ENCODE measurements at places on chromosomes 11 and 22.

DNA sequence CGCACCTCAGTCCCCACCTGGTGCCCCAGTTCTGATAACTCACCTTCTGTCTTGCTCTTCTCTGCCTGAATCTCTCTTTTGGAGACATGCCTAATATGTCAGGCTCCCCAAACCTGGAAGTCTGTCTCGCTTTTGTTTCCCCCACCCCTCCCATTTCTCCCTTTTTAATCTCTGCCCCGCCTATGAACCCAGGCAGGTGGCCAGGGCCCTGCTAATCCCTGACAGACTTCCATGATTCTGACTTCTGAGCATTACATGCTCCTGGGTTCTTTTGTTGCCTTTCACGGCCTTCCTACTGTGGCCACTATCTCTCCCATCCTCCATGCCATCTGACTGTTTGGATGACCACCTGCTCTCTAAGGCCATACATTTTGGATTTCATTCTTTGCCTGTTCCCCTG lies 1120.9 kb upstream of the CCDC90B start:
- no peak for DNase-seq

DNA sequence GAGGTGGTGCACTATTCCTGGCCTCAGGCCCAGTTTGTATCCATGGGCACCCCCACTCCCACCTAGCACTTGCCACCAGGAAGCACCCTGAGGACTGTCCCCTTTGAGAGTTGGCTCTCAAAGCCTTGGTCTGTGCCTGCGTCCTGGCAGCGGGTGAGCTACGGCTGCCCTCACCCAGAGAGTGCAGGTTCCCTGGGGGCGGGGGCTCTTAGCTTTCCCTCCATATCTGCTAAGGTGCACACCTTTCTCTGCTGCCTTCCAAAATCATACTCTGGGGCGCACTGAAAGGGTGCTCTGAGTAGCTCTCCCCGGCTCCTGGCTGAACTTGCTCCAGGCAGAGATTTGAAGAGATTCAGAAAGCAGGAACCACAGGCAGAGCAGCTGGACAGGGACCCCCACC lies 7.1 kb downstream of the KCNQ1 start:
- no peak for DNase-seq

DNA sequence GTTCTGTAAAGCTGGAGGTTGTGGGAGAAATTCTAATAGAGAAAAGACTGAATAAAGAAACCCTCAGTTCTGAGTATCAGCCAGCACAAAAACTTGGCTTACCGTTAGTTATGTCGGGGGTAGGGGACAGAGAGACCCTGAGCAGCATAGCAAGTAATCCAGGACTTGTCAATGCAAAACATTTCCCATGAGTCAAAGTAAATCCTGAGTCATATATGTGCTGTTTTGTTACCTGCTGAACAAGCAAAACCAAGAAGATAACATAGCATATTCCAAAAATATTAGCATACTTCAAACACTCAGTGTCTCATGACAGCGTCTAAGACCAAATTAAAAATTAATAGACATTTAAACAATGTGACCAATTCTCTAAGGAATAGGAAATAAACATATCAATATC lies 75.1 kb upstream of the LUZP2 start:
- no peak for DNase-seq

DNA sequence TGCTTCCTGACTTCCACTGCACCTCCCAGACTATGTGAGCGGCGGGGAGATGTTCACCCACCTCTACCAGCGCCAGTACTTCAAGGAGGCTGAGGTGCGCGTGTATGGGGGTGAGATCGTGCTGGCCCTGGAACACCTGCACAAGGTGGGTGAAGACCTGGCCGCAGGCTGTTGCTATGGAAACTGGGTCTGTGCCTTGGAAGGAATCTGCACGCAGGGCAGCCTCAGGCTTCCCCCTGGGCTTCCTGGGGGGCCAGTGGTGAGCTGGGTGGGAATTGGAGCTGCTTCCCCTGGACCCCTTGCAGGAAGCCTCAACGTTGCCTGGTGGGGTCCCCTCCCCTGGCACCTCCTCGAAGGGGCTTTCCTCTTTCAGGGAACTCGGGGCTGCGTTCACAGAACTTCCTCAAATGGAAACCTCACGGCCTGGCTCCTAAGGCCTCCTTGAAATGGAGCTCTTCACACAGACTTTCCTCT lies 1.5 kb downstream of the RPS6KA4 start:
- no peak for DNase-seq

GRCh38 chr11:95363164-95363563 lies 132.2 kb upstream of the SESN3 start:
- no peak for DNase-seq

- DNase-seq, result no peak
Measured at GRCh38 chr11:111367411-111368284, 11.4 kb downstream of the POU2AF1 start.

DNA sequence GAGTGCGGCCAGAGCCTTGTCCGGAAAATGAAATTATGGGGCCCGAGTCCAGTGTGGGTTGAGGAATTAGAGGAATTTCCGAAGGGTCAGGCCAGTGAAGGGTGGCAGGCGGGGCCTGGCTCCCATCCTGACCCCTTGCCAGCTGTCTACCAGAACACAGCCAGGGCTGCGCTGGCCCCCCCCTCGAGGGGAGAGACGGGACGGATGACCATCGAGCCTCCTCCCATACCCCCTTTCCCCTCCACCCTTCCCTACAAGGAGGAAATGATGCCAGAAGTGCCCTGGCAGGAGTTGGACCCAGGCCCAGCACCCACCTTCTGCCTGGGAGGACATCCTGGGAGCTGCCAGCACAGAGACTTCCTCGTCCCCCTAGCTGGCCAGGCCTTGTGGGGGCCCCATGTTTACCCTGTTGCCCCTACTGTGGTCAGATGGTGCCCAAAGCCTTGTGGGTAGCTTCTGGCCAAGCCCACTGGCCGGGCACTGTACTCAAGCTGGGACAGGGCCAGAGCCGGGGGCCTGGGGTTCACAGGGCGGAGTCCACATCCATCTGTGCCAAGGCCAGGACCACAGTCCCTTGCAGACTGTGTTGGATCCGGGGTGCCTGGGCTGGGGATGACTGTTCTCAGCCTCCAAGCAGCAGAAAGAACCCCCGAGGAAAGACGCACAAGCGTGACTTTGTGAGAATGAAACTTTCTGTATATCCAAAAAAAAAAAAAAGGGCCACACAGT lies 20.8 kb downstream of the ARVCF start:
- no peak for DNase-seq

DNA sequence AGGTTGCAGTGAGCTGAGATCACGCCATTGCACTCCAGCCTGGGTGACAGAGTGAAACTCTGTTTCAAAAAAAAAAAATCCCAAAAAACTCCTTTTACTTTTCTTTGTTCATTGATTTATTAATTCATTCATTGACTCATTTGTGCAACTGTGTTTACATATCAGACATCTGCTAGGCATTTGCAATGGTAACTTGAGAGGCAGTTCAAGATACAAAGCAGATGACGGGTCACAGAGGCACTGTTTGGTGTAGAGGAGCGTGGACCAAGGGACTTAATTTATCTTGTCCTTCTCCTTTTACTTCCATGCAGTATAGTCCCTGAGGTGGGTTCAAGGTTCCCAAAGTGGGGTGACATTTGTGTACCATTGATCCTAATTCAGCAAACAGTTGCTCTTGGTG lies 71.4 kb downstream of the KIAA1671 start:
- no peak for DNase-seq

GRCh38 chr11:980438-981357 lies 55.0 kb downstream of the AP2A2 start:
- no peak for DNase-seq

- DNase-seq, result no peak
Measured at GRCh38 chr11:35746356-35747153, 84.0 kb downstream of the TRIM44 start.

DNA sequence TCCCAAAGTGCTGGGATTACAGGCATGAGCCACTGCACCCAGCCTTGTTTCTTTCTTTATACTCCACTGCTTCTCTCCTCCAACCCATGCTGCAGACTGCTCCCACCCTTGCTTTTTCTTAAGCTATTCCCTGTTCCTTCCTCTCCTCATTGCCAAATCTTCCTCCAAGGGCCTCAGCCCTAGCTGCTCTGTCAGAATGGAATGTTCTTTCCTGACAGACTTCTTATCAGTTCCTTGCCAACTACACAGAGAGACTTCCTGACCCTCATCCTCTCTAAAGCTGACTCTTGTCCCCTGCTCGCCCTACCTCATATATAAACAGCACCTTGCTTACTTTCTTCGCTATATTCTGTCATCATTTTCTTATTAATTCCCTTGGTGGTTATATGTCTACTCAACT lies 16.9 kb upstream of the PIK3C2A start:
- DNase-seq, result no peak

GRCh38 chr22:35392357-35392756 lies 7.6 kb upstream of the MCM5 start:
- no peak for DNase-seq

DNA sequence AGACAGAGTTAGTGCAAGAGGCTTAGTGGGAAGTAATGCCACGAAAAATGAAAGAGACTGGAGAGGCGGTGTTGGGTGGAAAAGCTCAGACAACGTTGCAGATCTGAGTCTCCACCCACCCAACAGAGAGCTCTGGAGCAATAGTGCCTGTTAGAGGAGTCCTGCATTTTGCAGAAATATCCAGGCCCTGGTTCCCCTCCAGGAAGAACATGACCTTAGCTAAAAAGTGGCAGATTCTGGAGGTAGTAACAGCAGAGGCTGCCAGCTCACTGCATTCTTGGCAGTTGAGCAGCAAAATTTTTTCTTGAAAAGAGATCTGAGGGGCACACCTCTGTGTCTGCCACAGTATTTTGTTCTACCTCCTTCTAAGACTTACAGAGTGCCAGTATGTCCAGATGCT lies 27.7 kb upstream of the BIRC3 start:
- no peak for DNase-seq

GRCh38 chr22:44281768-44282637 lies 30.7 kb downstream of the SHISAL1 start:
- DNase-seq, result no peak

DNA sequence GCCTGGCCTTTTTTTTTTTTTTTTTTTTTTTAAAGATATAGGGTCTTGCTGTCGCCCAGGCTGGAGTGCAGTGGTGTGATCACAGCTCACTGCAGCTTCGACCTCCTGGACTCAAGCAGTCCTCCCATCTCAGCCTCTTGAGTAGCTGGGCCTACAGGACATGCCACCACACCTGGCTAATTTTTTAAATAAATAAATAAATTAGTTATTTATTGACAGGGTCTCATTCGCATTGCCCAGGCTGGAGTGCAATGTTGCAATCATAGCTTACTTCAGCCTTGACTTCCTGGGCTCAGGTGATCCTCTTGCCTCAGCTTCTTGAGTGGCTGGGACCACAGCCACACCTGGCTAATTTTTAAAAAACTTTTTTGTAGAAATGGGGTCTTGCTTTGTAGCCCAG lies 10.5 kb downstream of the AP2A2 start:
- DNase-seq, result no peak

DNA sequence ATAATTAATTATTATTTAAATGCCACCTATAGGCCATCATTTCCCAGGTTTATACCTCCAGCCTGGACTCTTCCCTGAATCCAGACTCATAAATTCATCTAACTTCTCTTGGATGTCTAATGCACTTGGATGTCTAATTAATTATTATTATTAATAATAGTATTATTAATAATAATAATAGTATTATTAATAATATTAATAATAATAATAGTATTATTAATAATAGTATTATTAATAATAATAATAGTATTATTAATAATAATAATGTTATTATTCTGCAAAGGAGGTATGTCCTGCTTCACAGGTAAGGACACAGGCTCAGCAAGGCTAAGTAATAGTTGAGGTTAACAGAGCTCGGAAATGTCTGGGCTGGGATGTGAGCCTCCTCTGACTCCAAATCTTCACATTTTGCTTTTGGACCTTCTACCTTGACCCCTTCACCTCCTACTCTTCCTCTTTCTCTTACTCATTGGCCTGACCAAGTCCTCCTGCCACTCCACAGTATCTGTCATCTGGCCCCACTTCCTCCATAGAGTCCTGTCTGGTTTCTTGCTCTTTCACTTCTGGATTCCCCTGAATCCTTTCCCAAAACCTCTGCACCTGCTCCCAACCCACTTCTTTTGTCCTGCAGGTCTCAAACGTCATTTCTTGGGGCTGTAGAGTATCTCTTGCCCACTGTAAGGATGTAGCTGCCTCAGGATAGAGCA lies 8.0 kb downstream of the RIBC2 start:
- DNase-seq, result no peak

DNA sequence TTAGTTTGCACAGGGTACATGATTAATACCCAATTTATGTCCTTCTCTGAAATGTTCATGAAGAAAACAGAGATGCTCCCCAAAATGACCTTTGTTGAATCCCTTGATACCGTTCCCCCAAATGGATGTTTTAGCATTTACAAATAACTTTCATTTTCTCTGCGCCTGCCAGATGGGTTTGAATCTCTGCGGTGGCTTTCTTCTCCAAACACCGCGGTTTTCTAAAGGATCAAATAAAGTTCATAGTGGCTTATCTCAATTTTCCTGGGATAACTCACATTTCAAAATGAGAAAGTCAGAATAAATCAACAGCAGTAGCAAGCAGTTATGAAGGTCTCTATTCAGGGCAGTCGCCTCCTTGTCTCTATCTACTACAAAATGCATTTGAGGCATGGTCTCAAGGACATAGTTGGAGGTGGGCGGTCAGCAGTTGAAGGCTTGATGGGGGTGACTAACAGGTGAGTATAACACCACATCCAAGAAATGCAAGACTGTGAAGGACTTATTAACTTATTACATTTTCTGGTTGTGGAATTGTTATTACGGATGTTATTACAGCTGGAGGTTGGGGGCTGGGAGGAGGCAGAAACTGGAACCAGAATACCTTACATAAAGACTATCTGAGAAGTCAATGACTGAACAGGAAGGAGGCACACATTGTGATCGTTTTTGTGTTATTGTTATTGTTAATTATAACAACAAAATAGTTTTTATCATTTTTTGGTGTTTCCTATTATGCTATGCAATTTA lies 1513.3 kb downstream of the FAM181B start:
- no peak for DNase-seq

DNA sequence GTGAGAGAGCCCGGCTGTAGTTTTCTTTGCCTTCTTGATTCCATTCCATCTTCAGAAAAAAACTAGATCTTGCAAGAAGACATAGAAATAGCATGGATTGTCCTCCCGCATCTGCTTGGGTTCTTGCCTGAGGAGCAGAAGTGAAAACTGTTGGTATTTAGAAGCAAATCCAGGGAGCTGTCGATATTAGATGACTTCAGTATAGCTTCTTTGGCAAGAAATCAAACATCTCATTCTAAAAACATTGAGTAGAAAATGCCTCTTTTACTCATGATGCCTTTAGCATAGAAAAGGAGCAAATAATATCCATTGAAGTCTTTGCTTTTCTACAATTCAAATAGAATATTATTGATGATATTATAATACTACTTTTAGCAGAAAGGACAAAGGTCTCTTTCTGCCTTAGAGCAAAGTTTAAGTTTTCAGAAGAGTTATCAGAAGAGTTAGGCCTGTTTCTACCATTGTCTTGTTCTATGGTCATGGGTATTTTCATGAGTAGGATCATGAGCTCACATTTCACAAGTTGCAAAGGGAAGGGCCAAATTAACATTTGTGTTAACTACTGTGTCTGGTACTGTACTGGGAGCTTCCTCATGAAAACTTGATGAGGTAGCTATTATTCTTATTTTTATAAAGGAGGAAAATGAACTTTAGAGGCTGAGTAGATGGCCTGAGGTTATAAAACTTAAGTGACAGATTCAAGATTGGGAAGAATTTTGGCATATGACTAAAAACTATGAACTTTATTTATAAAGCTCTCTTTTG lies 49.7 kb downstream of the EXT2 start:
- no peak for DNase-seq
